ENCODE measurements at places on chromosomes 16 and 17. TPM values are rescaled to one million over a fixed set of nuclear protein-coding genes. Genes with fewer than 3 reads are reported as not detected.
A peak's percentile ranks its signal among the peaks of the same experiment; 100 is the strongest.

Gene PRRT2
- 0.94 TPM for total RNA-seq

Gene KPNA2
- total RNA-seq = 203 TPM

Gene CTRB2
- total RNA-seq = not detected

Gene AURKB
- total RNA-seq = 243 TPM

Gene NT5C3B
- 28.1 TPM for total RNA-seq

DNA sequence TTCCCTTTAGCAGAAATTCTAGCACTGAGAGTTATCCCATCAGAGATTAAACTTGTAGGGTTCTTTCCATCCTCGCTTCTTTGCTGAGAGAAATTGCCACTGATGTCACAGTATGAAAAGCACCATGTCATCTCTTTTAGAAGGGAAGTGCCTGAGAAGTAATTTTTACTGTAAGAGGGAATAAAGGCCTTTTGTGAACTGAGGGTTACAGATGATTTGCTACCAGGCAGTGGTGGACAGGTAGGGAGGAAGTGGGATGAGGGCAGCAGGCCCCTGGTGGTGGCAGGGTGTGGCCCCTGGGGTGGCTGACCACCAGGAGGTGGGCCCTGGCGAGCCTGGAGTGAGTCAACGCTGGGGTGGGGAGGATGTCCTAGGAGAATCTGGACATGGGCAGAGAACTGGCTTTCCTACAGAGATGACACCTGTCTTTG lies 6.4 kb upstream of the MILR1 start:
- no peaks in the 10 kb centered on the region for H3K27me3 ChIP-seq
- peaks cover 6% of the 10 kb centered on the region for H3K36me3 ChIP-seq
- no peak for DNase-seq

- peaks cover 29% of the 10 kb centered on the region for H3K4me1 ChIP-seq
- H3K4me3 ChIP-seq = no peak overlapping the region
- no peaks in the 10 kb centered on the region for H3K27me3 ChIP-seq
- H3K36me3 ChIP-seq = peaks cover 14% of the 10 kb centered on the region
Observed at GRCh38 chr16:10751291-10751697, 7.7 kb downstream of the NUBP1 start.

- no peak for DNase-seq
- no peak overlapping the region for H3K4me3 ChIP-seq
- H3K36me3 ChIP-seq = no peaks in the 10 kb centered on the region
- H3K27ac ChIP-seq = no peak overlapping the region
- no peaks in the 10 kb centered on the region for H3K27me3 ChIP-seq
Observed at GRCh38 chr17:20087538-20088250, 78.5 kb downstream of the SPECC1 start.

- H3K27me3 ChIP-seq = no peaks in the 10 kb centered on the region
- peaks cover 47% of the 10 kb centered on the region for H3K4me1 ChIP-seq
- no peaks in the 10 kb centered on the region for H3K36me3 ChIP-seq
- H3K4me3 ChIP-seq = no peak overlapping the region
- DNase-seq = no peak
- peak overlapping the region; percentile 1 for H3K27ac ChIP-seq
Observed at GRCh38 chr17:41307647-41308046, 1.5 kb downstream of the KRTAP16-1 start.

DNA sequence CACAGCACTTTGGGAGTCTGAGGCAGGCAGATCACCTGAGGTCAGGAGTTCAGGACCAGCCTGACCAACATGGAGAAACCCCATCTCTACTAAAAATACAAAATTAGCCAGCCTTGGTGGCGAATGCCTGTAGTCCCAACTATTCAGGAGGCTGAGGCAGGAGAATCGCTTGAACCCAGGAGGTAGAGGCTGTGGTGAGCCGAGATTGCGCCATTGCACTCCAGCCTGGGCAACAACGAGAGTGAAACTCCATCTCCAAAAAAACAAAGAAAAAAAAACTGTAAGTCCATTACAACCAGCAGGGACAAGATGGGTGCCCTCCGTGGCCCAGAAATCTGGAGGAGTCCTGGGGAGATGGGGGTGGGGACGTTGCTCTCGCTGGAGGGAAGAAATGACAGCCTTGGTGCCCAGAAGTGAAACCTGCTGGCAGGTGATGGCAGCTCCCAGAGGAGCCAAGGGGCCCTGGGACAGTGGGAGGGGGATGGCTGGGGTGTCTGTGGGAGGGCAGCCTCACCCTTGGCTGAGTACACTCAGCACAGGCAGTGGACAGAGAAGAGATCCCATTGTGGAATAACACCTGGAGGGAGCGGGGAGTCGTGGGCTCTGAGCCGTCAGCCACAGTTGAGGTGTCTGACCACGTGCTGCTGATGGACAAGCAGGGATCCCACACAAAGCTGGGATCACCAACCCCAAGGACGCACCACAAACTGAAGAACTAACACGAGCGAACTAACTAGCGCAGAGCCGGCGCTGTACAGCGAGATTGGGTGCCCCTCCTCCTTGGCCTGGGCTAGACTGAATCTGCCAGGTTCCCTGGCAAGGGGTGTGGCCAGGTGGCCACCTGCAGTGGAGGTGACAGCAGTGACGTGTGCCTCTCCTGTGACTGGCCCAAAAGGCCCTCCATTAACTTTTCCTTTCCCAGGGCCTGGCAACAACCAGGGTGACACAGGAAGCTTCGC lies 46.9 kb upstream of the BAHCC1 start:
- H3K36me3 ChIP-seq = no peaks in the 10 kb centered on the region
- no peak overlapping the region for H3K27ac ChIP-seq
- H3K4me3 ChIP-seq = no peak overlapping the region
- peaks cover 25% of the 10 kb centered on the region for H3K27me3 ChIP-seq

DNA sequence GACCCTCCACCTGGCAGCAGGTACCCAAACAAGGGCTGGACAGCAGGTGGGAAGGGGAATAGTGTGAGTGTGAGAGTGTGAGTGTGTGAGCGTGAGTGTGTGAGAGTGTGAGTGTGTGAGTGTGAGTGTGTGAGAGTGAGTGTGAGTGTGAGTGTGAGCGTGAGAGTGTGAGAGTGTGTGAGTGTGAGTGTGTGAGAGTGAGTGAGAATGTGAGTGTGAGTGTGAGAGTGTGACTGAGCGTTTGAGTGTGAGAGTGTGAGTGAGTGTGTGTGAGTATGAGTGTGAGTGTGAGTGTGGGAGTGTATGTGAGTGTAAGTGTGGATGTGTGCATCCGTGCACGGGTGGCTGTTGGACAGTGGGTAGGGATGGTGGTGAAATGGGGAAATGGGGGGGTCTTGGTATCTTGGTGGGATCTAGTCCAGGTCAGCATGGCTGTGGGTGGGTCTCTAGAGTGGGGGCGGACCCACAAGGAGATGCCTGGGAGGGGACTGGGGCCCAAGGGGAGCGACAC lies 408 bp downstream of the ADGRG1 start:
- no peak for DNase-seq
- H3K4me3 ChIP-seq = no peak overlapping the region
- peaks cover 29% of the 10 kb centered on the region for H3K27me3 ChIP-seq
- peaks cover 12% of the 10 kb centered on the region for H3K4me1 ChIP-seq
- no peaks in the 10 kb centered on the region for H3K36me3 ChIP-seq

GRCh38 chr16:81620796-81621195 lies 158.3 kb upstream of the PLCG2 start:
- DNase-seq = no peak
- no peak overlapping the region for H3K27ac ChIP-seq
- H3K4me3 ChIP-seq = no peak overlapping the region
- H3K36me3 ChIP-seq = peaks cover 2% of the 10 kb centered on the region
- H3K27me3 ChIP-seq = no peaks in the 10 kb centered on the region

DNA sequence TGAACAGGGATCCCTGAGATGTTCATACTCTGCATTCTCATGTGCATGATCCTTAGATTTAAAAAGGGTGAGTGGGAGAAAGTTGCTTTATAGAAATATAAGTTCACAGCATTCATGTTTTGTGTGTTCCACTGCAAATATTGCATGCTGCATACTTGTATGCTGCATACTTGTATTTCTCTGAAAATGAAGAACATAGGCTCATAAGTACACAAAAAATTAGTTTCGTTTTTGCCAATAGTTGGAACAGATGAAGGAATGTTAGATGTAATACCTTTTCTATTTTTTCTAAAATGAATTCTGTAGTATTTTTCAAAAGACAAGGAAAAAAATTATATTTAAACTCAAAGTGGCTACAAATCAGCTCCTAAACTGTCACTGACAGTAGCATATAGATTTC lies 79.0 kb downstream of the NFAT5 start:
- no peaks in the 10 kb centered on the region for H3K4me1 ChIP-seq
- H3K4me3 ChIP-seq = no peak overlapping the region
- DNase-seq = no peak
- no peak overlapping the region for H3K27ac ChIP-seq

DNA sequence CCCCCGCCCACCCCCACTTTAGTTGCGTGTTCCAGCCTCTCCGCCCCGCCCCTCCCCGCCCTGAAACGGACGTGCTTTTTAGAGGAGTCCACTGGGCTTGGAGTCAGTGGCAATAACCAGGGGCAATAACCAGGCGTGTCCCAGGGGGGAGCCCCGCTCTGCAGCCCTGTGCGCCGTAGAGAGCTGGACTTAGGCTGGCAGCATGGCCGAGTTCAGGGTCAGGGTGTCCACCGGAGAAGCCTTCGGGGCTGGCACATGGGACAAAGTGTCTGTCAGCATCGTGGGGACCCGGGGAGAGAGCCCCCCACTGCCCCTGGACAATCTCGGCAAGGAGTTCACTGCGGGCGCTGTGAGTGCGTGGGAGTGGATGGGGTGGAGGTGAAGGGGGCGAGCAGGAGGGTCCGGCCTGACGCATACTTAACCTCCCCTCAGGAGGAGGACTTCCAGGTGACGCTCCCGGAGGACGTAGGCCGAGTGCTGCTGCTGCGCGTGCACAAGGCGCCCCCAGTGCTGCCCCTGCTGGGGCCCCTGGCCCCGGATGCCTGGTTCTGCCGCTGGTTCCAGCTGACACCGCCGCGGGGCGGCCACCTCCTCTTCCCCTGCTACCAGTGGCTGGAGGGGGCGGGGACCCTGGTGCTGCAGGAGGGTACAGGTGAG lies at the start of gene ALOX15B:
Gene ALOX15B, plus strand, starts transcription at position 106 of the 657 bp plus-strand sequence. Its CDS starts 97 bp downstream, at position 203.
- no peaks in the 10 kb centered on the region for H3K36me3 ChIP-seq
- no peak for DNase-seq
- H3K27me3 ChIP-seq = peaks cover 22% of the 10 kb centered on the region
- H3K27ac ChIP-seq = no peak within 1 kb of the TSS
- H3K4me1 ChIP-seq = peaks cover 3% of the 10 kb centered on the region

DNA sequence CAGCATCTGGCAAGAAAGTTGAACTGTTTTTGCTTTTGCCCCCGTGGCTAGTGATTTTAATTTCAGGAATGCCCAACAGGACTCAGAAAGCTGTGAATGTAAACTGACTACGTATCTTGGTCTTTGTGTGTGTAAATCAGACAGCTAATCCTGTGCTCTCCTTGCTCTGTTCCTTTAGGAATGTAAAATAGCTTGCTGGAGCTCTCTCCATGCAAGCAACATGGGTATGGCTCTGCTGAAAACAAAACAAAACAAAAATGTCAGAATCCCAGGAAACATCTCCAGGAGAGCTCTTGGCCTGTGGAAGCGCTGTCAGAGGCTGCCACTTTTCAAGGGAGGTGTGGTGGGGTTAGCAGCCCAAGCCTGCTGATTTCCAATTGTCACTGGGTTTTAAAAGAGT lies 161.8 kb upstream of the NOG start:
- no peak overlapping the region for H3K27ac ChIP-seq
- no peaks in the 10 kb centered on the region for H3K4me1 ChIP-seq
- H3K4me3 ChIP-seq = no peak overlapping the region

DNA sequence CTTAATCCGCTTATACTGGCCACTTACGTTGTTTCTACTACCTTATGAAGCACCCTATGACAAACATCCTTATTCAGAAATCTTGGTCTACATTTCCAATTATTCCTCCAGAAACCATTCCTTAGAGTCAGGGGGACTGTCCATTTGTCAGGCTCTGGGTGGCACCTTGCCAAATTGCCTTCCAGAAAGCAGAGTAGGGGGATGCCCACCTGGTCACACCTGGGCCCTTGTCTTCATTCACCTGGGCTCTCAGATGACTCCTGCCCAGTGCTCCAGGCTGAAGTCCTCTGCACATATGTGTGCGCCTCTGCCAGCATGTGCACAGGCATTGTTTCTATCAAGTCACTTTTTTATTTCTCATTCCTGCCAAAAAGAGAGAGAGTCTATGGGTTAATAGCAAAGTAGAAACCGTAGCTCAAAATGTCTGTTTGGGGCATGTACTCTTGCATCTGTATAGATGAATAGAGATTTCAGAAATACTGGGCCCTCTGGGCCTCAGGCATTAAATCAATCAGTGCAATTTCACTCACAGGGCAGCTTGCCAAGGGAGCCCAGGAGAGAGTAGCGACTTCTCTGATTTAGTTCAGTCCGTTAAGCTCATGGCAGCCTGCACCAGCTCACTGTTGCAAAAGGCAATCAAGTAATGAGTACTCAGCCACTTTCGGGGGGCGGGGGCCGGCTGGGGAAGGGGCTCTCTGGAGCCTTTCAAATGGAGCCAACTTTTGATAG lies 104.7 kb downstream of the SOCS1 start:
- no peak for DNase-seq
- H3K4me3 ChIP-seq = no peak overlapping the region
- no peaks in the 10 kb centered on the region for H3K27me3 ChIP-seq
- H3K36me3 ChIP-seq = peaks cover 6% of the 10 kb centered on the region

DNA sequence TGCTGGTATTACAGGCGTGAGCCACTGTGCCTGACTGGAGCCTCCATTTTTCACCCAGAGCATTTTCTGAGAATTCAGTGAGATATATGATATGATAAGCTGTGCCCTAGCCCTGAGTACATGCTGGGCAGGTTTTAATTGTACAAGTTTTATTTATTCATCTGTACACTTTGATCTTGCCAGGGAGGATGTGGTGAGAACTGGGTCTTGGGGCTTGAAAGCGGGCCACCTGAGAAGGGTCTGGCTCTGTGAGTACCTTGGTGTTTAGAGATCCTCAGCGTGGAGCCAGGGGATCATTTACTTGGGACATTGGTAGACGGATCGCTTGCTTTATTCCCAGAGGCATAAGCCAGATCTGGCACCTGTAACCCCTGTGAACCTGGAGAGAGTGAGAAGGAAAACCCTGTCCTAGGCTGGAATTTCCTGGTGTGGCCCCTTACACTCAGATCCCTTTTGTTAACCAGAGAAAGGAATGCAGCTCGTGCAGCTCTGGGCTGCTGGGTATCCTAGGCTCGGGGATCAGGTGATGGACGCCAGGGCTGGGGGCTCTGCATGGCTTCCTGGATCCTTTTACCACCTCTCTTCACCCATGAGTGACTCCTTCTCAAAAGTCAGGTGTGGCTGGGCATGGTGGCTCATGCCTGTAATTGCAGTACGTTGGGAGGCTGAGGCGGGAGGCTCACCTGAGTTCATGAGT lies 91.9 kb downstream of the ABCC1 start:
- no peaks in the 10 kb centered on the region for H3K27me3 ChIP-seq
- peaks cover 48% of the 10 kb centered on the region for H3K36me3 ChIP-seq
- H3K4me1 ChIP-seq = peaks cover 17% of the 10 kb centered on the region
- H3K4me3 ChIP-seq = no peak overlapping the region
- H3K27ac ChIP-seq = no peak overlapping the region
- no peak for DNase-seq

DNA sequence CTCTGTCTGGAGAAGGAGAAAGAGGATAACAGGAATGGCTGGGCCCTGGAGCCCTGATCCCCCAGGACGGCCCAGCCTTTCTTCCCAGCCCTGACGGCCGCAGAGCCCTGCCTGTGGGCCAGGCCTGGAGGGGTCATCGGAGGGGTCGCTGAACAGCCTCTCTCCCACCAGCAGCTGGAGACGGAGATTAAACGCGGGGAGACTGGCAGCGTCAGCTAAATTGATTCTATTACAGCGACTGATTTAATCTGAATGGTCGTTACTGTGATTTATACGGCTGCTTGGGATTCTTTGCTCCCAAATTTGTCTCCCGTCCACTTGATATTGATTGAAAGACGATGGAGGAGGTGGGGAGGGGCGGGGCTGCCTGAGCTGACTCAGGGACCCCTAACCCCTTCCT lies 7.1 kb upstream of the CDH15 start:
- no peaks in the 10 kb centered on the region for H3K27me3 ChIP-seq
- H3K4me1 ChIP-seq = peaks cover 2% of the 10 kb centered on the region
- H3K27ac ChIP-seq = no peak overlapping the region
- no peaks in the 10 kb centered on the region for H3K36me3 ChIP-seq
- DNase-seq = no peak
- H3K4me3 ChIP-seq = no peak overlapping the region

Measured in activated naive CD4-positive, alpha-beta T cell treated with anti-CD3 and anti-CD28 coated beads for 36 hours (primary cell).